ENCODE measurements at places on chromosomes 3 and 15.

DNA sequence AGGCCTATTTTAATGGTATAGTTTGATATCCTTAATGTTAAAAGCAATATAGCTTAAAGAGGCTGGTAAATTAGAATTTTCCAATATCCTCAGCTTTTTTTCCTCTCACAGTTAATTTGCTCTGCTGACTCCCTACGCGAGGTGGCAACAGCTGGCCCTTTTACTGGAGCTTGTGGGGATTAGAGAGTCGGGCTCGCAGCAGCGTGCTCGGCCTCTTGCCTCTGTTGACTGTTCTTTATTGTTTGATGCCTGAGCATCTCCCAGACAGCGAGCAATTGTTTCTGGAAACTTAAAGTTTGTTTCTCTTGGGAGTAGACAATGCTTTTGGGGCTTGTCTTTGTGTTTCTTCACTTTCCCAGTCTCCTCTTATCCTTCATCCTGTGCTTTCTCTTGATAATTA lies 80.8 kb downstream of the OPA1 start:
- DNase-seq: no peak

GRCh38 chr15:90131848-90132247 lies 29.6 kb upstream of the IDH2 start:
- DNase-seq: no peak

DNA sequence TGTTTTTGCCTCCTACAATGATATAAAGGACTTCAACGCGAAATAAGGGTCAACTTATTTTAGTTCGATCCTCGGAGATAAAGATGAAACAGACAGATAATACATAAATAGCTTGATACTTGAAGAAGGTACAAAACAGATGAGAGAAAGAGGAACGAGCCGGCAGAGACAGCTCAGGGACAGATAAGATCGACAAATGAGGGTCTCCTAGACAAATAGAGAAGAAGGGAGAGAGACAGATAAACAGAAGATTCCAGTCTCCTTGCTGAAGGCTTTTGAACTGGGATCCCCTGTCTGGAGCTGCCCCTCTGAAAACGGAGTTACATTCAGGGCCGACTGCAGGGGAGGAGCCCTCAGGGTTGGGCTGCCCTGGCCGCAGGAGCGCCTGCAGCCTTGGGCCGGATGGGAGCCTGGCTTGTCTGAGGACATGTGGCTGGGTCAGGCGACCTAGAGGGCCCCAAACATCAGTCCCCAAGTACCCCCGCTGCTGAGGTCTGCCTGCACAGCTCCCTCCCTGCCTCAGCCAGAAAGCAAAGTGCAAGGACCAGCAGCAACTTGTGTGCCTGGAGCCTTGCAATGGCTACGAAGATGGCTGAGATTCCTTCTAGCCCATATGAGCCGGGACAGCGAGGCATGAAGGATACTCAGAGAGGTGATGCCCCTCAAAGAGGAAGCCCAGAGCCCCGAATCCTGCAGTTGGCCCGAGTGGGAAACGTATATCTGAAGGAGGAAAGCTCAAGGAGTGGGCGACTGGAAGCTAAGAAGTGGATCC lies 926 bp upstream of the SKOR1 start:
- DNase-seq: no peak

- no peak for DNase-seq
Observed at GRCh38 chr3:117893638-117894037, 1141.0 kb downstream of the IGSF11 start.

DNA sequence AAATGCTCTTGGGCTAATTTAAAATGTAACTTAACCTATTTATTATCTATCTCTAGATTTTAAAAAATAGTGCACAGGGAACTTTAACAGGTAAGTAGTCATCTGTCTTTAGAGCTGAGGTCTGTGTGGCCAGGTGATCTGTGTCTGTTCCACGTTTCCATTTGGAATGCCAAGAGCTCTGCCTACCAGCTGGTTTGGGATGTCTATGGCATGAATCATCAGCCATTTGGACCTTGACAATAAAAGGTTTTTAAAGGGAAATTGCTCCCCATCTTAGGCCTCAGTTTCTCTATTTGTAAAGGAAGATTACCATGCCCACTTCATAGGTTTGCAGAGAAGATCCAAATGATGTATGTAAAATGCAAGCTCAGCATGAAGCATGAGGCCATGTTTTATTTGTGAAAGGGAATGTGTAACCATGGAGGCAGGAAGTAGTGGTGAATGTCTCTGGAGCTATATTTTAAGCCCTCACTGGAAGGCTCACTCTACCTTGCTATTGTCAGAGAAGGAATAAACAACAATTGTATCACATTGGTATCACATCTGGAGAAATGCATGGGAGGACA lies 548.1 kb upstream of the LMCD1 start:
- DNase-seq: no peak

- no peak for DNase-seq
Observed at GRCh38 chr15:81469154-81469553, 95.1 kb upstream of the TMC3 start.

DNA sequence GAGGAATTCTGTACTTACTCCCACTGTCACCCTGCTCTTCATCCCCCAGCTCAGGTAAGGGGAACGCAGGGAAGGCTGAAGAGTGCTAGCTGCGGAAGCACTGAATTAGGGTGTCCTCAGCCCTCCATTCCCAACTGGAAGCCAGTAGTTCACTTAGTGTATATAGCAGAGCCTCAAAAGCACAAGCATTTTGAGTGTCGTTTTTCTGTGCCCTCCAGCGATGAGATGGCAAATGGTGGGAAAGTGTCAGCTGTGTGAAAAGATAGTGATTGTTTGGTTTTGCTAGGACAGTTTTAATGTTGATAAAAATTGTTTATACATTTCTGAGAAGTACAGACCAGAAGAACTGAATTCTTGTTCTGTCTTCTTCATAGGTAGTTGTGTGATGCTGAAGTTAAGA lies 10.8 kb downstream of the MRPS22 start:
- no peak for DNase-seq

DNA sequence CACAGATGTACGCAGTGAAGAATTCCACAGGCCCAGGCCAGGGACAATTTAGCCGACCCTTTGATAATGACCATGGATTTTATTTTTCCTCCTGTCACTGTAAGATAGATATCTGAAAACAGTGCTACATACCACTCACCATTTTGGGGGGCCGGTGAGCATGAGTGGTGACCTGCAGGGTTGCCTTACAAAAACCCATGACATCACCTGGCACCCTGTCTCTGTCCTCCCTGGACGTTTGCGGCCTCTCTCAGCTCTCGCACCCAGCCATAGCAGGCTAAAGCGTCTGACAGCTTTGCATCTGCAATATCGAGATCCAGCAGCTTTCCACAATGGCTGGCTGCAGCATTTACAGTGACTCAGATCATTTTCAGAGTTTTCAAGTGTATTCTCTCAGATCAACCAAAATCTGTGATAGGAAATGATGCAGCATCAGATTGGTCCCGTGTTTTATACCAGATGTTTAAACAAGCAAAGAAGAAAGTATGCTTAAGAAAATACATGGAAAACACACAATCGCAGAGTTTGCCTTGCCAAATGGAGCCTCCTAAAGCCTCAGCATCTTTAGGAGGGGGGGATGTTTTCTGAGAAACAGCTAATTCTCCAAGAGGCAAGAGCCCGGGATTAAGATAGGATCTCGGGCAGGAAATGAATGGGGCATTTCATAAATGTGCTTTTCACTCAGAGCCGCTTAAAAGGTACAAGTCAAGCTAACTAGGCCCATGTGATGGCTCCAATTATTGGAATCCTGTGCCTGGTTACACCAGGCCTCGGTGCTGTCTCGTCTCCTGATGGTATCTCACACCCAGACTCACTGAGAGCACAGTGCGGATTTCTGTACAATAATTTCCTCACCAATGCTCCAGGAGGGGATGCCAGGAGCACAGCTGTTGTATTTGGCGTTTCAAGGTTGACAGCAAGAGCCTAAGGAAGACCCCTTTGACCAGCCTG lies 257.3 kb downstream of the XXYLT1 start:
- DNase-seq: no peak

DNA sequence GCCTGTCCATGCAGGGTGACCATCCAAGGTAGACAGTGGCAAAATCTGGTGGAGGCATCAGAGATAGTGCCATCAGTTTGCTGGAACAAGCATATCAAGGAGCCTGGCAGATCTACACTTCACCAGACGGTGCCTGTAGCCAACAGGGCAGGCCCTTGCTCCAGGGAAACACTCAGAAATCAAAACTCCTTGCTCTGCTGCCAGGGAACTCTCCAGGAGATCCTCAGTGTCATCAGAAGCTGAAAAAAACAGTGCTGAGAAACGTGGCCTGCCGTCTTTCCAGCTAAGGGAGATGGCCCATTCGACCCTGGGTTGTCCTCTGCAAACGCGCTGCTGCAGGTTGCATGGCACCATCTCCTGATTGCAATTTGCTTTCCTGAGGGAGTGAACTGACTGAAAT lies 30.5 kb upstream of the ATP13A3 start:
- DNase-seq: no peak

DNA sequence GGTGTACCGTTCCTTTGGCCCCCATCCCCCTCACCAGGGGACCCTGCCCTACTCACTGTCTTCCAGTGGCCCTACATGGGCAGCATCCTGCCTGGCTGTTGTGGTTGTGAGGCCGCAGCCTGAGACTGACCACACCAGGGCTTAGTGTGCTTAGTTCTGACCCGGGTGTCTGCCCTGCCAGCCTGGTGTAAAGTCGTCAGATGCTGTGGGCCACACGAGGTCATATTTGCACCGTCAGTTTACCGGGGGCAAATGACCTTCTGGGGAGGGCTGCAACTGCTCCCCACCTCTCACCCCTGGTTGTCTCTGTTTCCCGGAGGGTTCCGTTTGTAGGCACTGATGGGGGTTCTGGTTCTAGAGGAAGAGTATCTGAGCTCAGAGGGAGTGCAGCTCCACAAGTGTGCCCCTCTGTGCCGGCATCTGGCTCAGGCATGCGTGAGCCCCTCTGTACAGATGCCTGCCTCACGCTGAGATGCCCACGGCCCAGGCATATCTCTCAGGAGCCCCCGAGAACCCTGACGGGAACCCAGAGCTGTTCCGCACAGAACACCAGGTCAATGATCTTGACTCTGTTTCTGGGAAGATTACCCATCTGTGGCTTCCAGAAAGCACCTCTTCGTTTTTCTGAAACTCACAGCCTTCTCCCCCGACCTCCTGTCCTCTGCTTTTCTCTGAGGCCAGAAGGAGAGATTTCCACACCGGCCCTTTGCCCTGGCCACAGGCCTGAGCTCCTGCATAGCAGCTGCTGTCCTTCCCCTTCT lies 19.2 kb downstream of the KLF13 start:
- no peak for DNase-seq

- no peak for DNase-seq
Observed at GRCh38 chr3:112818289-112818688, 28.4 kb downstream of the CD200R1L start.

DNA sequence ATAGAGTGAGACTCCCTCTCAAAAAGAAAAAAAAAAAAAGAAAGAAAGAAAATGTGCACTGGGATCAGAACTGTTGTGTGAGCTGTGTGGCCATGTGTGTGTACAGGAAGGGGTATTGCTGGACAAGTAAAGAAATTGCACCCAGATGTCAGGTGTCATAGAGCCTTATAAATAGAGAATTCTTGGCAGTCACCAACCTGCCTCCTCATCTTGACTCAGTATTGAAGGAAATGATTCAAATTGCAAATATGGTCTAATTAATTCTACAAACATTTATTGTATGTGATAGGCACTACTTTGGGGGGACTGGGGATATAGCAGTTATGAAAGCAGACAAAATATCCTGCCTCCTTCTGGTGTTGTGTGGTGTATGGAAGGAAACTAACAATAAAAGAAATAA lies 243.8 kb upstream of the TTC14 start:
- DNase-seq: no peak

DNA sequence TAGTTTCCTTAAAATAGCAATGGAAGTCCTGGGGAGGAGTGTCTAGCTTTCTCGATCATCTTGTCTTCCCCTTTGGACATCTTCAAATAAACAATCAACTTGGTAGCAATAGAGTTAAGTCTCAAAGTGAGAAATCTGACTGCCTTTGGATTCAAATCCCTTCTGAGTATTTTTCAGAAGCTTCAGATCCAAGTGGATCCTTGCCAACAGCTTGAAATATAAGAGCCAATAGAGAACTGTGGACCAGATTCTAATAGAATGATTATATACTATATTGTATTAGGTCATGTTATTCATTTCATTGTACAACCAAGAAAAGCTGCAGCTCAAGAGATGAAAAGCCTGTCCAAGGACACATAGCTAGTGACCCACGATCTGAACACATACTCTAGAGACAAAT lies 60.2 kb downstream of the SYNPR start:
- DNase-seq: no peak

DNA sequence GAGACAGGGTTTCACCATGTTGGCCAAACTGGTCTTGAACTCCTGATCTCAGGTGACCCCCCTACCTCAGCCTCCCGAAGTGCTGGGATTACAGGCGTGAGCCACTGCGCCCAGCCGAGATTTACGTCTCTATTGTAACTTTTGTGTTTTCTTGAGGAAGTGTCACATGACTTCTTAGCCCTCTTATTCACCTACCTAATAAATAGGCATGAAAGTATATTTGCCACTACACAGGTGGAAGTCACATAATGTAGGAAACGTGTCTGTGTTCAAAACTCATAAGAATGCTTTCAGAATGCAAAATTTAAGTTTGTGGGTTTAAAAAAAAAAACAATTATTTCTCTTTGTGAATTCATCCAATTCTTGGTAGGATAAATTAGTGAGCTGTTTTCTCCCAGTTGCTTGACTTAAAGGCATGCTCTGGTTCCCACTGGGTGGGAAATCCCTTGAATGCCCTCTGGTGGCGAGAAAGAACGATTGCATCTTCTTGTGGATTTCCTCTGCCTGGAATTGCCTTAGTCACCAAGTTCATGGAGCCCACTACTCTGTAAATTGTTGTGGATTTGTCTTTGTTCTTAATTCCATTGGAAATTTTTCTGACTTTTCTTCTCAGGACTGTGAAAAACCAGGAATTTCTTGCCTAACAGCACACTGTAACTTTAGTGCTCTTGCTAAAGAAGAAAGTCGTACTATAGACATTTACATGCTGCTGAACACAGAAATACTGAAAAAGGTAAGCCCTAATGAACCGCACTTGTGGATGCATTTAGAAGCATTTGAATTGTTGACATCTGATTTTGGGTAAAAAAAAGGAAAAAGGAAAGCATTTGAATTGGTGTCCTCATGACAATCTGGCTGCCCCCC lies 82.2 kb upstream of the CTDSPL start:
- peak; percentile 6 for DNase-seq

- no peak for DNase-seq
Observed at GRCh38 chr15:58247855-58248842, 110.0 kb downstream of the AQP9 start.

- DNase-seq: no peak
Observed at GRCh38 chr3:38640661-38641452, 8.6 kb downstream of the SCN5A start.

- no peak for DNase-seq
Observed at GRCh38 chr3:49385617-49386016, 26.2 kb downstream of the RHOA start.

DNA sequence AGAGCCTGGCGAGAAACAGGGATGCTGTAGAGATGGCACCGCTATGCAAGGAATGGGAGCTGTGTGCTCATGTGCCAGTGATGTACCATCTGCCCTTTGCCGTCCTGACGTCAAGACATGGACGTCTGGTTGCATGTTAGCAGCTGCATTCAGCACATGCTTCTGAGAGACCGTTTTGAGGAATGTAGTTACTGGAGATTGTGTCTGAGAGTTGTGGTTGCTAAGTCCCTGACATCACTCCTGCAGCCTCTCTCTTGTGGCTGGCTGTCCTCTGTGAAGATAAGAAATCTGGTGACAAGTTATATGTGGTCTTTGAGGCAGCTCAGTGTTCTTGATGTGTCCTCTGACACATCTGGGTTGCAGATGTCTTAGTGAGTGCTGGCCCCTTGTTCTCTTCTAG lies 165.1 kb downstream of the APBA2 start:
- peak; percentile 15 for DNase-seq

GRCh38 chr3:133130168-133130567 lies 92.0 kb downstream of the TMEM108 start:
- DNase-seq: no peak
